ENCODE measurements at places on chromosomes 6 and 20.

DNA sequence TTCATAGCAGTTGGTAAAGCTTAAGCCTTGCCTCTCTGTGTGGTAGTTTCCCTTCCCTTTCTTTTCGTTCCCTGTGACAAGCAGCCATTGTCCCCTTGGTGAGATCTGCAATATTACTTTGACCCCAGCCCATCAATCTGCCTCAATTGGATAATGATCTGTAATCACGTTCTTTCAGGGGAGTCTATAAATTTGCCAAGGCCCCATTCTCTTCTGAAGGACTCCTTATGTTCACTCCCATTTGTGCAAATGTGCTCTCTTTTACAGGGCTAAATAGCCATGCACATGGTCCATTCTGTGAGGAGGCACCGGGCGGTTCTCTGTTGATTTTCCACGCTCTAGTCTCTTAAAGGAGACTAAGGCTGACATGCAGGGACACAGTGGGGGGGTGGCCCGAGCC, 660.4 kb upstream of the SLC35B3 start:
- DNase-seq: no peak

- no peak for DNase-seq
Measured at GRCh38 chr6:142015011-142015410, 117.7 kb upstream of the GJE1 start.

DNA sequence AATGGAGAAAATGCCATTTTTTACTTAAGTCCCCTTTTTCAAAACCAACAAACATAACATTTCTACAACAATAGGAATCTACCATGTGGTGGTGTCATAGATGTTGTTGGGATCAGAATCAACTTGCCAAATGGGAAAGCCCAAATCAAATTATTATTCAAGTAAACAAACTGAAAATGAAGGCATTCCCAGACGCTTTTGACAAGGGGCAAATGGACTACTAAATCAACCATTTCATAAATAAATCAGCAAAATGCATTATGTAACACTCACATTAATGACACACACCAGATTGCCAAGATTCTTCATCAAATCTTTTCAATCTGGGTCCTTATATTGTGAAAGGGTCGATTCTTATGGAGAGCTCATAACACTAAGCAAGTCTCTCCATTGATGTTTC, 375.6 kb downstream of the KIF16B start:
- no peak for DNase-seq

GRCh38 chr20:57301026-57301425, 28.6 kb upstream of the SPO11 start:
- DNase-seq: no peak

DNA sequence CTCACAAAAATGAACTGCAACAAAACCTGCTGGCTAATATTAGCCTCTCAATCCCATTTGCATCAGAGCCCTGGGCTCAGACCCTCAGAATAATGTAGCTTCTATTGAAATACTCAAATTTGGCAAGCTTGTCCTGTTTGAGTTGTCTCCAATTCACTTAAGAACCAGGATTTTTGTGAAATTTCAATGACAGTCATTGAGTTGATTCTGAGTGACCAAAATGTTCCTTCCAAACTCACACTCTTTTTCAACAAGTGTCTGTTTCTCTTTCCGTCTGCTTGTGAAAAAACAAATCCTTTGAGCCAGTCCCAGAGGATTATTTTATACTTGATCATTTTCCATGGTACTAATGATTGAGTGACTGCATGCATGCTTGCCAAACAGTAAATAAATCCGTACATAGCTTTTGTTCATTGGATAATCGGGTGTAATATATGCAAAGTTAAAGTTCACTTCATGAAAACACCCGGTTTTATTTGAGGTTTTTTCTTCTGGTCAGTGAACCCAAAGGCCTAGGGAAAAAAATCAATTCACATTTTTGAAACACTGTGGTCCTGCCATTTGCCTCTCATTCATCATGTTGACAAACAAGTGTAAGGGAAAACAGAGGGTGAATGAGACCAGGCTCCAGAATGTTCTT, 16.4 kb upstream of the SLC22A2 start:
- DNase-seq: no peak

Data from stimulated activated CD4-positive, alpha-beta T cell treated with anti-CD3 and anti-CD28 coated beads, Interleukin-1b, Interleukin-23, amount 100 ng/mL, for 1 hour (primary cell).